ENCODE measurements at places on chromosomes 4 and X.

- no peak for DNase-seq
These were observed 21.5 kb downstream of the HAND2 start for GRCh38 chr4:173508386-173509035.

DNA sequence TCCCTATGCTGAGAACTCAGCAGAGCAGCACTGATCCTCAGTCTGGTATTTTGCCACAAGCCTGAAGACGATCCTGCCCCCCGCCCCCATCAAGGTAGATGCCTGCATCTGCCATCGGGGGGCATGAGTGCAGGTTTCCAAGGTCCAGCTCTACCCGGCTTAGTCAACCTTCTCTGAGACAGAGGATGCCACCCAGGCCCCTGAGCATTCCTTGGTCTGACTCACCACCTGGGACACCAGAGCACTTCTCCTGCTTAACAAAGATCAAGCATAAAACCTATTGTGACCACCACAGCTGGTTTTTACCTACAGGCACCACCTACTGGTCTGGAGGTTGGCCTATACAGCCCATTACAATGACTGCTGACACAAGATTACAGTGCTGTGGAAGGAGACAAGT, 1168.1 kb downstream of the PCDH19 start:
- no peak for DNase-seq

GRCh38 chr4:7981738-7982394, 42.2 kb upstream of the AFAP1 start:
- no peak for DNase-seq

DNA sequence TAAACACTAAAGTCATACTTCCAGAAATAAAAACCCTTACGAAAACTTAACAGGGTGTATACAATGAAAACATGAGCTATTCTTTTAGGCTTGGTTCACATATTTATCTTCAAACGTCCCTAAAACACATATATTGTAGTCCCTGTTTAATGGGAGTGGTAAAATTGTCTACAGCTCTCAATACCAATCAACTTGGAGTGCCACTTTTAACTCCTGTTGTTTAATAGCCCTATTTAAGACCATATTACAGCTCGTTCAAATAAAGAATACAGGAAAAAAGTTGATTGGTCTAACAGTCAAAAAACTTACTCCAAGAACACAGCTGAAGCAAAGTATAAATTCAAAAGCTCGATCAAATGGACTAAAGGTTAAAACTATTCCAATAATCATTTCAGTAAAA, 3.9 kb downstream of the UBE2D3 start:
- no peak for DNase-seq

DNA sequence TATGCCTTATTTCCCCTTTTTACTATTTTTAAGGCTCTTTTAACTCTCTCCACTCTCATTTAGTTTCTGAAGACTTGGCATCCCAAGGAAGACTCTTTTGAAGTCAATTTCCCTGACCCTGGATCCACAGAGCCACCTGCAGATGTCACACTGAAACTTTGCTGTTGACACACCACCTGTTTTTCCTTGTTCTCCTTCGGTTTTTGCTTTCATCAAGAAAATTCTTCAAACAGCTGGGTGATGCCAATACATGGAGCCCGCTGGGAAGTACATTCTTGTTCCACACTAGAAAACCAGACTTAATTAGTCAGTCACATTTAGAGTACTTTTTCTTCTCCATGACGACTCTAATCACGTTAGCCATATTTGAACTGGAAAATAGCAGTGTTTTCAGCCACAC, 293.9 kb downstream of the PDGFC start:
- no peak for DNase-seq

- DNase-seq: no peak
These were observed 50.9 kb downstream of the UCHL1 start for GRCh38 chr4:41307638-41308037.

DNA sequence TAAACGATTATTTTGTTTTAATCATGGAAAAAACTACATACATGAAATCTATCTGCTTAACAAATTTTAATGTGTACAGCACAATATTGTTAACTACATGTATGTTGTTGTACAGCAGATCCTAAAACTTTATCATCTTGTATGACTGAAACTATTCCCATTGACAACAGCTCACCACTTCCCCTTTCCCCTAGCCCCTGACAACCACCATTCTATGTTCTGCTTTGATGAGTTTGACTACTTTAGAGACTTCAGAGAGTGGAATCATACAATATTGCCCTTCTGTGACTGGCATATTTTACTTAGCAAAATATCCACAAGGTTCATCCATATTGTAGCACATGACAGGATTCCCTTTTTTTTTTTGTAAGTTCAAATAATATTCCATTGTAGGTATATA, 185.9 kb downstream of the CFAP299 start:
- DNase-seq: no peak

DNA sequence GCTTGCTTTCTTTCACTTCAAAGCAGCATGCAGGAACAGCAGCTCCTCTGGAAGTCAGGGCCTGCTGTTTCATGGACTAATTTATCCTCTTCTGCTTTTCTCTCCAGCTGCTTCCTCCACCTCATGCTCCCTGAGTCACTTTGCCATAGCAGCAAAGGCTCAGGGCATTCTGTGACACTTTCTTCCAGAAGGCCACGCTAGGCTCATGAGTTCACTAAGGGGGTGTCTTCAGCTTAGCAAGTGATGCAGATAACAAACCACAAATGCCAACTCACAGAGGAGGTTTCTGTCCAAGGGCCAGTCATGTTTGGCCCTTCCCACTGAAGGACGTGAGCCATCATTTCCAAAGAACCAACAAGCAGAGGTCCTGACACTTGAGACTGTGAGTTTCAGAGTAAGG, 200.2 kb downstream of the ADGRA3 start:
- no peak for DNase-seq

GRCh38 chr4:86279293-86279960, 80.4 kb downstream of the MAPK10 start:
- no peak for DNase-seq

GRCh38 chrX:39459952-39460351, 637.8 kb downstream of the BCOR start:
- DNase-seq: no peak

DNA sequence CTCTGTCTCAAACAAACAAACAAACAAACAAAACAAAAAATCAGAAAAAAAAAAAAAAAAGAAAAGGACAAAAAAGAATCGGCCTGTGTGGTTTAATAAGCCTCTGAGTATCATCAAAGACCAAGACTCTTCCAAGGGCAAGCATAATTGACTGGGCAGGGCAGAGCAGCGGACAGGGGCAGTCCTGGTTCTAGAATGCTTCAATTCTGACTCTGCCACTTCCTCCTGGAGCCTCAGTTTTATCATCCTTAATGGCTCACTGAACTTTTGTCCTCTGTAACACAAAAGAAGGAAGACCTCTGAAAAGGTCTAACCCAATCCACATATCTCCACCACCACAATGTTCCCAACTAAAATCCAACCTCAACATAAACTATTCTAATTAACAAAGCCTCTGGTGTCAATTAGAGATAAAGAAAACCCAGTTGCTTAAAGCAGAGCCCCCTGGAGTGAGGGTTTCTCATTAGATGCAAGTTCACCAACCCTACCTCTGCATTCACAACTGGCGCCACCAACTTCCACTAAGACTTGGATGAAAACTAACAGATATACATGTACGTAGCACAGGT, 51.7 kb downstream of the TBC1D9 start:
- DNase-seq: no peak

DNA sequence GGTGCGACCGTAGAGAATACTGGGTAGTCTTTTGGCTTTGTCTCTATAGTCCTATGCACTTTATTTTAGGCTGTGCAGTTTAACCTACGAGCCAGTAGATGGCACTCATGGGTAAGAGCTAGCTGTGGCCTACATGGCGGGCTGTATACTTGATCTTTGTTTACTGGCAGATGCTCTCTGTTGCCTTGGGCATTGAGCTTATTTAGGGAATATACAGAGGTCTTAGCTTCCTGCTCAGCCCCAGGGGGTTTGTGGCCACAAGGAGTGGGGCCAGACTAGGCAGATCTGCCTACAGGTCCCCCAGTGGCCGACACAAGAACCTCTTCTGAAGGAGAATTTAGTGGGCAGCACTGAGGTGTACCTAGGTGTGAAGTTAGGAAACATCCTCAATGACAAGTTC, 227.6 kb upstream of the HDX start:
- no peak for DNase-seq

GRCh38 chrX:71640002-71640401, 21.7 kb upstream of the CXCR3 start:
- no peak for DNase-seq

GRCh38 chr4:107210450-107211239, 174.5 kb upstream of the DKK2 start:
- DNase-seq: no peak

DNA sequence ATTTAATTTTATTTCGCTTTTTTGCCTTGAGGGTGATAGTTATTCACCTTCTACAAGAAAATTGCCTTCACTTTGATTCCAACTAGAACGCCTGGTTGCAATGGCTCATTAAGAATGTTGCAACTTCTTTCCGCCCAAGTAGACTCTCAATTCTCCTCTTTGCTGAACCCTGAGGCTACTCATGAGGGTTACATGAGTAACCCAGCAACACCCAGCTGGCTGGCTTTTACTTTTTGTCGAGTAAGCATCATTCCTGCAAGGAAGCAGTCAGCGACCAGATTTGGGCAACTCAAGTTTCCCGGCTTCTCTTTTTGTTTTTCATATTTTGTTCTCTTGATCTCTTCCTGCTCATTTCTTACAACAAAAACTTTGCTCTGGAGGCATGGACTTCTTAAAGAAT, 495.4 kb downstream of the PACRGL start:
- DNase-seq: no peak

DNA sequence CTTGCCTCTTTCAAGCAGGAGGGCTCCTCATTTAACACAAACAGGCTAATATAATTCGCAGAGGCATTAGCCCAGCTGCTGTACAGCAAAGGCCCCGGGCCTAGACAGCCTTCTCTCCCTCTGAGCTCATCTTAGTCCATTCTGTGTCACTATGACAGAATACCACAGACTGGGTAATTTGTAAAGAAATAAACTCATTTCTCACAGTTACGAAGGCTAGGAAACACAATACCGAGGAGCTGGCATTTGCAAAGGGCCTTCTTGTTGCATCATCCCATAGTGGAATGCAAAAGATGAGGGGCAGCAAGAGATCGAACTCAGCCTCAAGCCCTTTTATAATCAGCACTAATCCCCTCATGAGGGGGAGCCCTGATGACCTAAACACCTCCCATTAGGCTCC, 48.5 kb downstream of the TSPAN5 start:
- no peak for DNase-seq

DNA sequence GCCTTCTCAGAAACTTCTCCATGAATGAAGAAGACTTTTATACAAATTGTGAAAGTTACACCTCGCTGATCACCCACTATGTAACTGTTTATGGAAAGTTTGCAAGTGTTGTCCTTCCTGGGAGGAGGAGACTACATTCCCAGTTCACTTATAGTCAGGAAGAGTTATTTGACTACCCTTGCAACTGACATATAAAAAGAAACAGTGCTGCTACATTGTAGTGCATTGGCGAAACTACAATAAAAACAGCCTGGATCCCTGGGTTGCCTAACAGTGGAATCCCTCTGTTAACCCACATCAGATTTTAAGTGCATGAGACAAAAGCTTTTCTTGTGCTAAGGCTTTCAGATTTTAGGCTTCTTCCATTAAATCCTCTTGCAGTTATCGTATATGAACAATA, 30.4 kb downstream of the MAGEB10 start:
- no peak for DNase-seq

Measured in GOT3 (cell line).